ENCODE measurements at places on chromosomes 12 and 14.
A peak's percentile ranks its signal among the peaks of the same experiment; 100 is the strongest.

- DNase-seq = no peak
These were observed 152.0 kb downstream of the KTN1 start for GRCh38 chr14:55731881-55732498.

GRCh38 chr12:68207276-68207675, 18.3 kb downstream of the IL26 start:
- no peak for DNase-seq

DNA sequence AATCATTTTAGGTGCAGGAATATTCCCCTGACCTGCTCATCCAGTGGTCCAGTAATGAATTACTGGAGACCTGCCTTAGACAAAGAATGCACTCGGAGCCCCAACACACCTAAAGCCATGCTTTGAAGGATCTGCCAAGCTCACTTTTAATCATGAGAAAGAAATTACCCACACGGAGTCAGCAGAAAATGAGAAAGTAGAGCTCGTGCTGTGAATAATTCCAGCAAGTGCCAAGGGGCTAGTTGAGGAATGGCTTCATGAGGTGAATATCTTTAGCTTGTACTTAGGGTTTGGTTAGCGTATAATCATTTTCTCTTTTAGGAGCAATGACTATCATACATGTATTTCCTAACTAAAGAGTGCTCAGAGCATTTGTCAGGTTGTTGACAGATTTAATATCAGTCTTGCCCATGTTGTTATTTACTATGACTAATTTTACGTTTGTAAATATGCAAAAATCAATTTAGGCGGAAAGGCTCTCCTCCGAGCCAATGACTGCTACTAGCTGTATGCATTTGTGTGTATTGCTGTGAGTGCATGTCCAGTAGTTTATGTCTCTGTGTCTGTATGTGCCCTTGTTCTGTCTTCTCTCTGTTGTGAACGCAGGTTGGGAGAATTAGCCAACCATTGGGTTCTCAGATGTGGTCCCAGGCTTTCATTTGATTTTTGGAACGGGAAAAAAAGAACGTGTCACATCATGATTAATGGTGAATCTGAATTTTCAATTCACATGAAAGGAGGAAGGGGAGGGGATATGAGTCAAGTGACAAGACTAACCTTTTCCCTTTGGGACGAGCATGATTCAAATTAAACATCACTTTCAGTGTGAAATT, 98.4 kb downstream of the RMST start:
- no peak for DNase-seq

GRCh38 chr12:7444076-7444475, at the start of gene CD163L1:
Gene CD163L1, minus strand, starts transcription at chr12:7444153. Its CDS starts 26 bp downstream, at chr12:7444127.
- no peak for DNase-seq

- no peak for DNase-seq
These were observed 16.5 kb downstream of the NPC2 start for GRCh38 chr14:74476607-74477006.

DNA sequence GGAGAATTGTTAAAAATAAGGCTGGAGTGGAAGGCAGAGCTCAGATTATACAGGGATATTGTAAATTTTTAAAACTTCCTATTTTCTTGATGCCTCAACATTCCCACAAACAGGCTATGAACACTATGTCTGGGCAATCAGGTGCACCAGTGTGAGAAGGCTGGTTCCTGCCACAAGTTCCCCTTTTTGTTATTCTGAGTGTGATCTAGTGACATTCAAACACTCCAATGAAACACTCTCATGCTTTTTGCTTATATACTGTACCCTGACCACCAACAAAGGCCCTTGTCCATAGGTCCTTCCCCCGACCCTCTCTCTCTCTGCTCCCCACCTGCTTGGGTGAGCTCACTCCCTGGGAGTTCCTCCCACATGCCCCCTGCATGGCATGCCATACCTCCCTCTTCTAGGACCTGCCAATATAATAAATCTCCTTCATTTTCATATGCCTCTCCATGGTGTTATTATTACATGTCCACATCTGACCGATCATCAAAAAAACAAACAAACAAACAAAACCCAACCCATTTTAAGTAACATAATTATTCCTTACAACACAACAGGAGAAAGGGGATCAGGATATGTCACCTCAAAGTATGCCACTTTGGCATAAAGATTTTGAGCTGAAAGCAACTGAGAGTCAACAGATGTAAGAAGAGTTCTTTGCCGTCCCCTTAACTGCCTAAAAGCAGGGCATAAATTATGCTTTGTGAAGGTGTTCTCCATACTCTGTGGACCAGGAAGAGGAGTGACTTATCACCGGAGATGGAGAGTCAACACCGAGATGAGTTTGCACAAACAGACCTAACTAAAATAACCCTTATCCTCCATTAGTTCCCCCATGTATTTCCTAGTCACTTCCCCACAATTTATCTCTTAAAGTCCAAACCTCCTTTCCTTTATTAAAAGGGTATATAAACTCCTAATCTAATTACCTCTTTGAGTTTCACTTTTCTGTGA, 42.5 kb upstream of the CATSPERB start:
- DNase-seq = peak; percentile 30

GRCh38 chr14:93064411-93065271, 51.1 kb downstream of the ITPK1 start:
- DNase-seq = no peak

DNA sequence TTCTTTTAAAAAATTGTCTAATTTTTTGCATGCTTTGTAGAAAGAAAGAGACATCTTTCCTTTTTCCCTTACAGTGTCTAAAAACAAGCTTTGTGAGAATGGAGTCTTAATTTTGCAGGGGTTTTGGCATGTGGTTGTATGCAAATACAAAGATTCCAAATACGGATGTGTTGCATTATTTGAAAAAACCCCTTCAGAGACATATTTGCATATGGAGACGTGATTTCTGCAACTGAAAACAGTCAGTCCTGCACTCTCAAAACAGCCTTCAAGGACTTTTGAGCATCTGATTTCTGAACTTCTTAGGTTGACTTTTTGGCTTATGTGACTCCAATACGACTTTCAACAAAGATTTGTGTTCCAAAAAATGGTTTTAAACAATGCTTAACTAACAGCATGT, 7.8 kb downstream of the IRAK3 start:
- no peak for DNase-seq

DNA sequence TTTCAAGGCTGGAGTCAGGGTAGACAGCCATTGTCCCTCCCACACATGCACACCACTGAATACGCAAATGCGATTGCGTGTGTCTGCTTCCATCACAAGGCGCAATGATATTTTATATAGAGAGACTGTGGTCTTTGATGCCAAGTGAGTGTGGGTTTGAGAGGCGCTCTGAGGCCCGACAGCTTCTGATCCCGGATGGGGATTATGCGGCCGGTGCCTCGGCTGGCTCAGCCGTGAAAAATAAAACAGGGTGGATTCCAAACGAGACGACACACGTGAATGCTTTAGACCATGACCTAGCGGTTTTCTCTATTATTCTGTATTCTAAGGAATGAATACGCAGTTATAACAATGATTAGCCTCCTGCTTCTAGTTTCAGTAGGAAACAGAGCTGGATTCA, 72.5 kb downstream of the TMEM132D start:
- no peak for DNase-seq

DNA sequence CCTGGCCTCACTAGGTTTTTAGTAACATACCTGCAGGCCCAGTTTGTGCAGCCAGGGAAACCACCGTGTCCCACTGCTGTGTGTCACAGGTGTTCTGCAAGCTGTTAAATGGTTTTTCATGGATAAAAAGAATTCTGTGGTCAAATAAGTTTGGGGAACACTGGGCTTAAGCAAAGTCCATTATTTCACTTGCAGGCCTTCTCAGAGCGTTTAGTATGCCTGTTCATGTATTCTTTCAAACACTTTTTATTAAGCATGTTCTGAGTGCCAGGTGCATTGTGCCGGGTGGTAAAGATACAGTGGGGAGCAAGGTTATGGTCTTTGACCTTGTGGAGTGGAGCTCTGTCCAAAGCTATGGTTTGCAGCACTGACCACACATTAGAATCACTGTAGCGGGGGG, 7.4 kb downstream of the RNFT2 start:
- DNase-seq = no peak

DNA sequence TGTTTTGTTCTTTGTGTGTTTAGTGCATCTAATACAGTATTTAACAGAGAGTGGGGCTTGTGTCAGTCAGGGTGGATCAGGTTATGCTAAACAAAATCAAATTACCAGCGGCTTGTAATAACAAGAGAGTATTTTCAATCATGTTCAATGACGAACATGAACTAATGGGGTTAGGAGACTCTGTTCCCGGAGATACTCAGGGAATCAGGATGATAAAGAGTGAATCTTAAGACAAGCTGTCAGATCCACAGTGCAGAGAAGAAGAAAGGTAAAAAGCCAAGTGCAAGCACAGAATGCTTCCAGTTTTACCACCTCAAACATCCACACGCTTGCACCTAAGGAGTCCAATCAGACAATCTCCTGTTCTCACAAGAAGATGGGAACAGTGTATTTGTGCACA, 1331.5 kb upstream of the TMEM132C start:
- no peak for DNase-seq

DNA sequence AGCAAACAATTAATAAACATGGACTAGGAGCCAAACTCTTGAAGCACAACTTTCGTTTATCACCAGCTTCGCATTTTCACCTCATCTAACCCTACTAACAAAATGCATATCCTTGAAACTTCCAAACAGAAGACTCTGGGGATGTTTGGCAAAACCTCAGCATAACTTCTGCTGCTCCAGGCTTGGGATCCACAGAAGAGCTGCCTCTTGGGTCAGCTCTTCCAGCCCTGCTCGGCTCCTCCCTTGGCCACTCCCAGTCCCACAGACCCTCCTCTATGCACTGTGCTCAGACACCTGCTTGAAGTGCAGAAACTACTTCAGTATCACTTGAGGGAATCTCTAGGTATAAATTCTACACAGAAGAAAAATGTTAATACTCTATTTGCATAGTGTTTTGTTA, 110.0 kb upstream of the AMIGO2 start:
- no peak for DNase-seq

DNA sequence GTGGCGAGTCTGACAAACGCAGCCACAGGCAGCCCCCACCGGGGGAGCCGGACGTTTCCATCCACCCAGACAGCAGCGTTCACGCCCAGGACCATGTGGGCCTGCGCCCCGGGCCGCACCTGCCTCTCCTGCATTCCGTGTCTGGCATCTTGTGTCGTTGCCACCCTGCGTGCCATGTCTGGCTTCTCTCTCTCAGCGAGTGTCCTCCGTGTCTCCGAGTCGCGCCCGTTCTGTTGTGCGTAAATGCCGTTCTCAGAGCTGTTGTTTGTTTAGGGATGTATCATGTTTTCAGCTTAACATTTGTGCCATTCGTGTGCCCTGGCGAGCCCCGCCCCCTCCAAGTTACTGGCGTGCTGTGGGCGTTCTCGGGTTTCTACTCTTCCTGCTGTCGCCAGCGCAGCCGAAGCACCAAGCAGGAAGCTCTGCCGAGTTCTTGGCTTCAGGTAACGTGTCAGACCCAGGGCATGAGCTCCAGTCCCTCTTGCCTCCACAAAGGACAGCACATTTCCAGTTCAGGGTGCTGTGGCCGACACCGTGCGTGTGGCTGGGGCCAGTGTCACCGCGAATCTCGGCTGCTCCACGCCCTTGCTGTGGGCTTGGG, 34.6 kb downstream of the NOC4L start:
- no peak for DNase-seq

DNA sequence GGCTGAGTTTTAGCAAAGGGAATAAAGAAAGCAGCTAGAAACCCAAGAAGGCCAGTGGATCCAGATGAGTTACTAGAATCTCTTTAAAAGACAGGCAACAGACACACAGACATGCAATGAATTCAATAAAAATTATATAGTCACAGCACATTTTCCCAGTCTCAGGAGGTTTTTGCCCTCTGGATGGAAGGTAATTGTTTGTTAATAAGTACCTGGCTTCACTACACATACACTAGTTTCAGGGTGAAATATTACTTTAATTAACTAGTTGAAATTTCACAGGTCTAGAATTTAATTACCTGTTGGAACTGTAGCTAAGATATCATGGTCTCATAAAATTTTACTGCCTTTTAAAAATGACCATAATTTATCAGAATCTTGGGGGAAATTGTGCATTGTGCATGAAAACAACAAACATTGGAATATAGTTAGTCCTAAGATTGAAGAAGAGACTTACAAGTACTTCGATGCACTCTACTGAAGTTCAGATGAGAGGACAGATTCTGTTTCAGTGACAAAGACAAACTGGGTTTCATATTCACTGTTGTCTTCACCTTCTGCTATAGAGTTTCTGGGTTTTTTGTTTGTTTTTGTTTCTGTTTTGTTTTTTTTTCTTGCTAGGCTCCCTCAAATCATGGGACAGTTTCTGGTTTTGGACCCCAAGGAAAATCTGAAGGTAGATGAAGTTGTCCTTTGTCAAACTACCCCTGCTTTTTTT, 277.0 kb upstream of the GARIN6 start:
- DNase-seq = no peak

DNA sequence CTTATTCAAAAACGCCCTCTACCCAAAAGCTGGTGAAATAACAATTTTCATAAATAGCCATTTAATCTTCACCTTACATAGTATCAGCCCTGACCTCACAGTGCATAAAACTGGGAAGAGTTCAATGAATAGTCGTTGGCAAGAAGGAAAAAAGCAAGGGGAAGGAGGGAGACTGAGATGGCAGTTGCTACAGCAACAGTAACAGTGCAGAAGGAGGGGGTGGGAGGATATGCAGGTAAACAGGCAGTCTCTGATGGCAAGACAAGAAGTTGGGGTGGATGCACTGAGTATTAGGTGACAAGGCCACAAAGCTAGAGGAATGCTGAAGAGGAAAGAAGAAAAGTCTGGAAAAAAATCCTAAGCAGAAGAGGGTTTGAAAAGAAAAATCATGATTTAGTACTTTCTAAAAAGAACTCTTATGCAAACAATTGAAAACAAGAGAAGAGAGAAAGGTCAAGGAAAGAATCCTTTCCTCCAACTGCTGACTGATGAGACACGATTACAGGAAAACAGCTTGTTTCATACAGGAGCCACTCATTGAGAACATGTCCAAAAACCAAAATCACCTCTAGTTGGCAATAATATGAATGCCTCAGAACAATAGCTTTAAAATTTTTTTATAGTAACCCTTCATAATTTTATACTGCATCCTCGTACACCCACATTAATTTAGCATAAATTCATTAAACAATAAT, 56.0 kb downstream of the DCAF5 start:
- DNase-seq = no peak

GRCh38 chr14:102121567-102121966, 18.1 kb upstream of the WDR20 start:
- no peak for DNase-seq

DNA sequence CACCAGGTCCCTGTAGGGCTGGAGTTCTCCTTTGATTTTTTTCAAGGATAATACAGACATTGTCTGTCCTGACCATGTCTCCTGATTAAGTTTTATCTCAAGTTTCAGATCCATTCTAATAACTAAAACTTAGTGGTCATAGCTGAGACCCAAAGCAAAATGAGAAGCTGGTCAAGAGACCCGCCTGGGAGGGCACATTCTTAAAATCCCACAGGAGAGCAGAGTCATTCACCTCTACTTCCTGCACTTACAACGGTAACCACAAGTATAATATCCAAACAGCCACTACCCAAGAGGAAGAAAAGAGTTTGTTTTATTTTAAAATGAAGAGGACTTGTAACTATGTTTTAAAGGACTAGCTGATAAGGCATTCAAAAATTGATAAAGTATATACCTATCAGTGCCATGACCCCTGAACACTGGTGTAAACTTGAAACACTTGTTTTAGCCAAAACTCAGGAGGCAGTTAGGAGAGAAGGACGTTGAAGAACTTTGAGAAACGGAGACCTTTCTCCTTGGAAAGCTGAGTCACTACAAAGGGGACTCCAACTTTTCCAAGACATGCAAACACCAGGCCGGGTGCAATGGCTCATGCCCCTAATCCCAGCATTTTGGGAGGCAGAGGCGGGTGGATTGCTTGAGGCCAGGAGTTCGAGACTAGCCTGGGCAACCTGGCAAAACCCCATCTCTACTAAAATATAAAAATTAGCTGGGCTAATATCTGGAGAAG, 478.2 kb downstream of the GLT1D1 start:
- DNase-seq = no peak

- no peak for DNase-seq
These were observed 27.8 kb upstream of the PCNX1 start for GRCh38 chr14:70879448-70879847.

Data from K562 (cell line).